Iris pigment epithelial cell (primary cell): ENCODE measurements at places on chromosomes 1 and 21.

DNA sequence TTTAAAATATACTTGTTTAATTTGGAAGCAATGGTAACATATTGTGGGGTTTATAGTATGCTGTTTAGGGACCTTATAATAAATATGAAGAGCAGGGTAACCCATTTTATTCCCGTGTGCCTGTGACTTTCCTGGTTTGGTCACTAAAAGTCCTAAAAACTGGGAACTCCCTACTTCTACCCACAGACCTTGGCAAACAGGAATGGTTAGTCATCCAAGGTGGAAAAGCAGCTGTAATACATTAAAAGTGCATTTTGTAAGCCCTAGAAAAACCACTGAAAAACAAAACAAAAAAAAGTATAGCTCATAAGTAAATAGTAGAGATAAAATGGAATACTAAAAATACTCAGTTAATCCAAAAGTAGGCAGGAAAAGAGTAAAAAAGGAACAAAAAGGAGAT, 538.9 kb downstream of the LMO4 start:
- DNase-seq: peak; percentile 6

- peak; percentile 74 for DNase-seq
Measured at GRCh38 chr1:91851130-91852010, 34.6 kb downstream of the TGFBR3 start.

- no peak for DNase-seq
Measured at GRCh38 chr21:46185716-46186115, 1.5 kb upstream of the SPATC1L start.

- DNase-seq: no peak
Measured at GRCh38 chr1:114037962-114038816, 58.9 kb downstream of the OLFML3 start.

- DNase-seq: no peak
Measured at GRCh38 chr1:219575563-219575962, 37.3 kb downstream of the ZC3H11B start.

GRCh38 chr1:54965624-54966340, 14.6 kb upstream of the TMEM61 start:
- peak; percentile 85 for DNase-seq

- DNase-seq: no peak
Measured at GRCh38 chr1:113423826-113424225, 33.5 kb downstream of the MAGI3 start.

- peak; percentile 58 for DNase-seq
Measured at GRCh38 chr1:163231385-163231784, 28.7 kb upstream of the RGS5 start.

DNA sequence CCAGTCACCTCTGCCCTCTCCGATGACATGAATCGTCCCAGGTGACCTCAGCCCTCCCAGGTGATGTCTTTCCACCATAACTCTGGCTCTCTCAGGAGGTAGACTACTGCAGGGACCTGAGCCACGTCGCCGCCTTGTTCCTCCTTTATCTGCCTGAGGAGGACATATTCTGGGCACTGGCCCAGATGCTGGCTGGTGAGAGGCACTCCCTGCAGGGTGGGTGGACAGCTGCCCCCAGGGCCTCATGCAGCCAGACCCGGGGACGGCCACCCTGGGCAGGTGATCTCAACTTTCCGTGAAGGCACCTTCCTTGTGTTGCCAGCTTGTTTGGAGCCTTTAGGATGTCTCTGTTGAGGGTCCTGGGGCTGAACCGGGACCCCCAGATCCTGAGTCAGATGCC, 13.9 kb upstream of the ZBTB17 start:
- no peak for DNase-seq

DNA sequence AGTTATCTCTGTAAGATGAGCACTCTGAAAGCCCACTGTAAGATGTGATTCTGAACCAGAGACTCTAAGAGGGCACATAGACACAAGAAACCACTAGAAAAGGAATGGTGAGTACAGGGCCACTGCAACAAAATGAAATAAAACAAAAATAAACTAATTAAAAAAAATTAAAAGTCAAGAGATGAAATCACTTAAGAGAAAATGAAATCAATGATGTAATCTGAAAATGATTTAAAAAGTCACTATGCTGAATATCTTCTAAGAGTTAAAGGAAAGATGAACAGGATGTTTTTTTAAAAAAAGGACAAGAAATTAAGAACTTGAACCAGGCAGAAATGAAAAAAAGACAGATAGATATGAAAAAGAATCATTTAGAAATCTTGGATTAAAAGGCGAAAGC, 110.6 kb upstream of the OLIG2 start:
- no peak for DNase-seq
